ENCODE measurements at places on chromosomes 4 and X.

DNA sequence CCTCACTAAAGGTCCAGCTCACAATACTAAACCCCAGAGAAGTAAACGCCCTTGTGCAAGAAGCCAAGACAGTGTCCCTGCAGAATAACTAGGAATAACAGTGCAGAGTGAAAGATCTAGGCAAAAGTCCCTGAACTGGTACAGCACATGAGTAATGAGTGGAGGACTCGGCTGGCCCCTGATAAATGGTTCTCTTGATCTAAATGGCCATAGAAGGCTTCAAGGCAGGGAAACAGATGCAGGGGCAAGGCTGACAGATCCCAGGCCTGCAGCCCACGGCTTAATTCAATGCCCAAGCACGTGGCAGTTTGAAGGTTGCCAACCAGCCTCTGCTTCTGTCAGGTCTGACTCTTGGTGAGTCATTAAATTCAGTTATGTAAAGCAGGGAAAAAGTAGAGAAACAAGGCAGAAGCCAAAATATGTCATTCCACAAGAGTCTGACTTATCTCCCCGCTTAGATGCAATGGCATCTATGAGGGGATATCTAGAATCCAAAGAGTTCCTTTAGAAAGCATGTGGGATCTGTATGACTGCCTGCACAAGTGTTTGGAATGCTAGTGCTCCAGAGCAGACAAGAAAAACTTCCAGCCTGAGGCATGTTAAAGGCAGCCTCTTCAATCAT lies 121.3 kb downstream of the PRDM5 start:
- DNase-seq = peak; percentile 12

GRCh38 chr4:17092736-17093437 lies 194.4 kb upstream of the LDB2 start:
- no peak for DNase-seq

DNA sequence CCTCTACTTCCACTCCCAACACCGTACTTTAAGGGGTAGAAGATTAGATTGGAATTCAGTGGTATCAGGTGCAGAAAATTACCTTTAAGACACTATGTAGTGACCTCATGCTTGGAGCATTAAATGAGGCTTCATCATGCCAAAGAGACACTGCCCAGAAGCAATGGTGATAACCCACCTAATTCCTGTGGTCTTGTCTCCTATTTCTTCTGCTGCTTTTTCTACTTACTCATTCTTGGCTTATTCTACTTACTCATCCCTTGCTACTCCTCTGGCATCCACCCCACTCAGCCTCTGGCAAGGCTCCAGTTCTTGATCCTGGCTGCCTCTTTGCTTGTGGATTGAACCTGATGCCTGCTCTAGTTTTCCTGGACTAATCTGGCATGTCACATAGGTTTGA lies 62.3 kb upstream of the ADAMTS3 start:
- peak; percentile 31 for DNase-seq

DNA sequence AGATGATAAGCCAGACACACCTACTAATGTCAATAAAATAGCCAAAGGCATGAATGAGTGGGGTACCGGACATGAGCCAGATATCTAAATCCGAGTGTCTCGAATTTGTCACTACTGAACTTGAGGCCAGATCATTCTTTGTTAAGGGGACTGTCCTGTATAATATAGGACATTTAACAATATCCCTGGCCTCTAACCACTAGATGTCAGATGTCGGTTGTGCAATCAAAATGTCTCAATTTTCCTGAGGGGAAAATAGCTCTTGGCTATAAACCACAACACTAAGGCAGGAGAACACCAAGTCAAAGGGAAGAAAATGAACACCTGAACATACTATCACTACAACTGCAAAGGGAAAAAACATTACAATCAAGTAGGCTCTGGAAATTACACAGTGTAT lies 154.5 kb downstream of the GPM6A start:
- DNase-seq = no peak

DNA sequence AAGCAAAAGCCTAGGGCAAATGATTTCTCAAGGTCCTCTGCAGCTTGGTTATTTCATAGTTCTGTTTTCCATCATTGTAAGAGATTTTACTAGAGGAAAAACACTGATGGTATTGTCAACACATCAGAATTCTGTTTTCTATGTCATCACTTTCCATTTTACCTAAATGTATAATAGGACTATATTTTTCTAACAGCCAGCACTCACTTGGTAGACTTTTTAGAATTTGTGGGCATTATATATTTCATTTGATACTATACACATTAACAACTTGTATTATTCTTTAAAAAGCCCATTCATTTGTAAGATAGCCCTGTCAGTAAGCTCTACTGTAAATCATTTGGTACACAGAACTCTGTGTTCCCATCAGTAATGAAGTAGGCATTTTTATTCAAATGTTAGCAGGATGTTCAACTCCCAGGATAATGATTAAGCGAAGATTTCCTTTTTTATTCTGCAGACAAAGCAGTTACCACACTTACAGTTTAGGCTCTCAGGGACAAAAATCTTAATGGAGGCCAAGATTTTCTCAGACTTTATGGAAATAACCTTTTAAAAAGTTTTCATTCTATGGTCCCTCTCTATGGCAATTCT lies 143.6 kb upstream of the TEX13C start:
- no peak for DNase-seq

GRCh38 chr4:29558789-29559188 lies 1161.4 kb upstream of the PCDH7 start:
- no peak for DNase-seq
